ENCODE measurements at places on chromosomes 3 and 15.

- no peak for DNase-seq
Measured at GRCh38 chr3:126880901-126881300, 102.0 kb upstream of the PLXNA1 start.

DNA sequence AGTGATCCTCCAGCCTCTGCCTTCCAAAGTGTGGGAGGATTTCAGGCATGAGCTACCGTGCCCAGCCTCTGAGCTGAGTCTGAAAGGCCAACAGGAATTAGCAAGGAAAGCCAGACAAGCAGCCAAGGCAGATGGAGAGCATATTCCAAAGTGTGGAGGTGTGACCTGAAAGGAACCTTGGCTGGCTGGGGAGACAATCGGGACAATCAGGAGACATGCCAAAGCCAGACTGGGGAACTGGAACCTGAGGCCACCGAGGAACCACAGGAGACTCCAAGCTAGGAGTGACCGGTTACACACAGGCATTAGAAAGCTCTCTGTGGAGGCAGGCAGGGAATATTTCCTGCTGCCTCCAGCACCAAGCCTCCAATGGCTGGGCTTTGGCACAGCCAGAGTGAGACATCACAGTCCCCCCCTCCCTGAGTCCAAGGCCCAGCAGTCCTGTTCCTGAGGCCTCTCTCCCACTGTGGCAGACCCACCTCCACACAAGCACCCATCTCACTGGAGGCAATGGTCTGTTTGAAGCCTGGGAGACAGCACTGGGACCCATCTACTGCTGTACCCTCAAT is 4.5 kb upstream of the C15orf39 start:
- no peak for DNase-seq

GRCh38 chr3:16427103-16427965 is 86.2 kb downstream of the RFTN1 start:
- DNase-seq, result peak; percentile 48

DNA sequence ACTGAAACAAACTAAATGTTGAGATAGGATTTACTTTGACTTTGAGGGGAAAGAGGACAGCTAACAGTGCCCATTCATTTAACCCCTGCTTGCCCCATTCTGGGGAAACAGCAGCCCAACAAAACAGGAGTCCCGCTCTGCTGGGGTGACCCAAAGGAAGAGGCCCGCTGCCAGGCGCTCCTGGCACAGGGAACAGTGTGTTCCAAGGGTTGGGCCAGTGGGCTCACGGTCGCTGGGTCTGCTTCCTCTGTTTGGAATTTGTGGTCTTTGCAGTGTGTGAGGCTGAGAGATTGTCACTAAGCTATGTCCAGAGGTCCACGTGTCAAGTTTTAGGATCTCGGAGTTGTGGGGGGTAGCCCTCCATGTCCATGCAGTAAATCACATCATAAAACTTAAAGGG is 250.4 kb upstream of the C2CD4B start:
- no peak for DNase-seq
